ENCODE measurements at places on chromosomes 5 and 9.

DNA sequence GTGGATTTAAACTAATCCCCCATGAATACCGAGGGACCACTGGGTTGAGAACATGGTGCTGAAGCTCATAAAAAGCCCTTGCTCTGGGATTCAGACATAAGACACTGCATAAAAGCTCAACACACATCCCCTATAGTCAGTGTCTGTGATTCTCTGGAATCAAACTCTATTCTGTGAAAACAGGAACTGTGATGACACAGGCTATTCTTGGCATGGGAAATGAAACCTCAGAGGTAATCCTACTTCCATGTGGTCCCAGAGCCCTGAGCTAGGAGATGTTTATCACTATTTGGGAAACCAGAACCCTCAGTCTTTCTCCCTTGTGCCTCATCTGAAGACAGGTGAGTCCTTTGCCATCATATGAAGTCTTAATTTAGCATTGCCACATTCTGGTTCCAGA is 135.4 kb upstream of the PRSS3 start:
- DNase-seq = no peak

DNA sequence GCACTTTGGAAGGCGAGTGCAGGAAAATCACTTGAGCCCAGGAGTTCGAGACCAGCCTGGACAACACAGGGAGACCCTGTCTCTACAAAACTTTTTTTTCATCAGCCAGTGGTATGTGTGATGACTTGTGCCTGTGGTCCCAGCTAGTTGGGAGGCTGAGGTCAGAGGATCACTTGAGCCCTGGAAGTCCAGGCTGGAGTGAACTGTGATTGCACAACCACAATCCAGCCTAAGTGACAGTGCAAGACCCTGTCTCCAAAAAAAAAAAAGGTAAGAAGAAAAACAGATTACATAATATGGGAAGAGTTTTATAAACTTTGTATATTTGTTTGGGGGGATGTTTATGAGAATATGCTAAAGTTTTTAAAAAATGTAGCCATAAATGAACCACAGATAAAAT is 76.5 kb upstream of the CER1 start:
- DNase-seq = no peak

GRCh38 chr5:1923766-1924165 is 41.0 kb upstream of the IRX4 start:
- no peak for DNase-seq

GRCh38 chr5:139835656-139836055 is 40.0 kb downstream of the PSD2 start:
- DNase-seq = no peak

DNA sequence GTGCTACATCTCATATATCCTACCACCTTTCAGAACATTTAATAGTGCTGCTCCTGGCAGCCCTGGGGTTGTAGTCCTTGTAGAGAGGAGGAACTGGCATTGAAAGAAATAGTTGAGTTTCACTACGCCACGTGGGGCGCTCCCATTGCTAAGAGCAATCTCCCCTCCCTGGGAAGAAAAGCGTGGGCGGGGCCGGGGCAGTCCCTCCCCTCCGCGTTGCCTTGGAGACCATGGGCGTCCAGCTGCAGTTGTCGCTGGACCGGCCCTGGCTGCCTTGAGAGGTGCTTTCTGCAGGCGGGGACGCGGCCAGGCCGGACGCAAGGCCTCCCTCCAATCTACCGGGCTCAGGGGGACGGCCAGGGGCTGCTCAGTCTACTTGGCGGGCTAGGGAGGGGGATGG is 368 bp upstream of the CCDC180 start:
- DNase-seq = no peak

DNA sequence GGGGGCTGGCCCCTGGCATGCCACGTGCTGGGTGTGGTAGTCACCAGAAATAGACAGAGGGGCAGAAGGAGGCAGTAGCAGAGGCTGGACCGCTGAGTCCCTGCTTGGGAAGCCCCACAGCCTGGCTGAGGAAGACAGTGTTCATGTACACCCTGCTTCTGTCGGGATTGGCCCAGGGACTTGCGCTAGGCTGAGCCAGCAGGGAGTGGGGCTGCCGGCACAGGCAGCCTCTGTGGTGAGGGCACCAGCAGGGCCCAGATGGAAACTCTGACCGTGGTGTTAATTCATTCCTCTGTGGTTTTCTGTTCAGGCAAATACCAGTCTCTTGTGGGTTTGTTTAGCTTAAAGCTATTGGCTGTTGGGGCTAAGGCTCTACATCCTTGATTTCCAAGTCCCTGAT is 108.6 kb upstream of the RAD23B start:
- no peak for DNase-seq

GRCh38 chr9:107175041-107175440 is 108.0 kb upstream of the RAD23B start:
- no peak for DNase-seq

- DNase-seq = no peak
Measured at GRCh38 chr5:122384739-122385235, 72.8 kb downstream of the SNCAIP start.

DNA sequence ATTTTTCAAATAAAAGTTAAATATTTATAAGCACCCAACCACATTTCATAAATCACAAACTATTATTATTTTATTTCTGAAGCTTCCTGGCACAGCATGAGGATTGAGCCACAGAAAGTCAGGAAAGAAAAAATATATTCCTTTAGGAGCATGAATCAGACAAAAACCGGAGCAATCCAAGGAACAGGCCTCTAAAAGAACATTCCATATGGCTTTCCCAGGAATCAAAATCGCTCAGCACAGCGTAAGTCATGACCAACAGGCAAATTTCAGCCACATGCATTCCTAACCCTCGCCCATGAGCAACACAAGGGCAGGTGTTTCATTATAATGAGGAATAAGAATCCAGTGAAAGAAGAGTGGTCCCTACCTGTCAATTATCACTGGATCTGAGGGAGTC is 26.7 kb downstream of the EBF1 start:
- no peak for DNase-seq

- DNase-seq = no peak
Measured at GRCh38 chr5:57316798-57317327, 143.0 kb downstream of the GPBP1 start.

GRCh38 chr5:57698802-57699201 is 216.2 kb upstream of the ACTBL2 start:
- no peak for DNase-seq

GRCh38 chr5:145856285-145856818 is 16.5 kb downstream of the GRXCR2 start:
- no peak for DNase-seq

DNA sequence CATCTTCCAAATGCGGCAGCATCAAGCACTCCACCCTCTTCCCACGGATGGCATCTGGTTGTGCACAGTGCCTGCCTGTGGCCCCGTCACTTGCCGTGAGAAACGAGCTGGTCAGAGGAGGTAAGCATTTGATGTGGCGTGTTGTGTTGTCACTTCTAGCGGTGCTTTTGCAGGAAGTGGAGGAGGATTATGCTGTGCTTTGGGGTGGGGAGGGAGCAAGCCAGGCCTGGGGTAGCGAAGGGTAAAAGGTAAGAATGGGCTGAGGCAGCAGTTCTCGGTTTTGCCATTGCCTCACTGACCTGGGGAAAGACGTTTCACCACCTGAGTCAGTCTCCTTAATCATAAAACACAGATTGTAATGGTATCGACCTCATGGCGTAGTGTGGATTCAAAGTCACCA is 2.3 kb upstream of the POMT1 start:
- DNase-seq = peak; percentile 16

- DNase-seq = no peak
Measured at GRCh38 chr5:77881528-77881927, 105.4 kb upstream of the TBCA start.

DNA sequence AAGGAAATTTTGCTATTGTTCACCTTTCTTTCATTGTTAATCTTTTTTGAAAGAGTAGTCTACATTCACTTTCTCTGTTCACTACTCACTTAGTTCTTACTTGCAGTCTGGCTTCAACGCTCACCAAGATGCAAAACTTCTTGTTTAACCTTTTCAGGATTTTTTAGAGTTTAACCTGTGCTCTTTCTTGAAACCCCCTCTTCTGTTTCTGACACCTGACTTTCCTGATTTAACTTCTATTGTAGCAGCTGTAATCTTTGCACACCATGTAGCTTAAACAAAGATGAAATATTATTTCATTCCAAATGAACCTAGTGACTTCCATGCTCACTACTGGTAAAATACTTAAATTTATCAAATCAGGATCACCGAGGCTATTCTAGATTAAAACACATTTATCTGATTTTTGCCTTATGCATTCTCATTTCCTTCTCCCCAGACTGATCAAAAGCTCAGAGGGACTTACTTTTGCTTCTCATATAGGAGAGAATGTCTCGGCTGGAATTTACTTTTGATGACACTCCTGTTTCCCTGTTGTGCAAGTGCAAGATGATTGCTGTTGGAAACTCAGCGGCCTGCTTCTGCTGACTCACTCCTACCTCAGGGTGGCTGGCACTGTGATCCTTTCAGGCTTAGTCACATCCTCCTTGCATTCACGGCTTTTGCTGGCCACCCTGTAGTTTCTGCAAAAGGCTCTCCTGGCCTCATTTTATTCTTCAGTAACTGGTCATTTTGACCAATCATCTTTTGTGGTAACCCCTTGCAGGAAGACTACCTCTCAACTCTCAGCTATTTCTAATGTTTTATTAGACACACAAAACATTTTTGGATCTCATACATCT is 109.3 kb upstream of the IFNE start:
- DNase-seq = no peak

DNA sequence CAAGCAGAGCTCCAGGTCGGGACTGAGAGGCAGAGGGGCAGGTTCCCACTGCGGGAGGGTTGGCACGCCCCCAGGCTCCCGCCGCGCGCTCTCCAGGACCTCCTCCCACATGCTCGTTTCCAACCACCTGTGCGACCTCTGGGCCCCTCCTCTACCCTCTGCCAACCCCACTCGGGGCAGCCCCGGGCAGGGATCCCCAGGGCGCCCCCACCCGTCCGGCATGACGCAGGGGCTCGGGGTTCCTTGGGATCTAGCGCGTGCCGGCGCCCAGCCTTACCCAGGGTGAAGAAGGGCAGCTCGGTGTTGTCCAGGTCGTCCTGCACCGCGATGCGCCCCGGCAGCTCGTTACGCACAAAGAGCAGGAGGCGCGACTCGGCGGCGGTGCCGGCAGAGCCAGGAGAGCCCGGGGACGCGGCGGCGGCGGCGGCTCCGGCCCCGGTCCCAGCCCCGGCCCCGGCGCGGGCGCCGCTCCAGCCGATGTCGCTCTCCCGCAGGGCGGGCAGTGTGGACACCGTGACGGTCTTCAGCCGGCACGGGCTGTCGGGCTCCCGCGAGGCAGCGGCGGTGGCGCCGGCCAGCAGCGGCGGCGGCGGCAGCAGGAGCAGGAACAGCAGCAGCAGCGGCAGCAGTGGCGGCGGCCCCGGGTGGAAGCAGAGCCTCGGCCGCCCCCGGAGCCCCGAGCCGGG is 494 bp downstream of the ASTN2 start:
- peak; percentile 25 for DNase-seq
